Lower leg skin (tissue), 4 donors: ENCODE measurements at places on chromosomes 11 and 22.
A peak's percentile ranks its signal among the peaks of the same experiment; 100 is the strongest.

DNA sequence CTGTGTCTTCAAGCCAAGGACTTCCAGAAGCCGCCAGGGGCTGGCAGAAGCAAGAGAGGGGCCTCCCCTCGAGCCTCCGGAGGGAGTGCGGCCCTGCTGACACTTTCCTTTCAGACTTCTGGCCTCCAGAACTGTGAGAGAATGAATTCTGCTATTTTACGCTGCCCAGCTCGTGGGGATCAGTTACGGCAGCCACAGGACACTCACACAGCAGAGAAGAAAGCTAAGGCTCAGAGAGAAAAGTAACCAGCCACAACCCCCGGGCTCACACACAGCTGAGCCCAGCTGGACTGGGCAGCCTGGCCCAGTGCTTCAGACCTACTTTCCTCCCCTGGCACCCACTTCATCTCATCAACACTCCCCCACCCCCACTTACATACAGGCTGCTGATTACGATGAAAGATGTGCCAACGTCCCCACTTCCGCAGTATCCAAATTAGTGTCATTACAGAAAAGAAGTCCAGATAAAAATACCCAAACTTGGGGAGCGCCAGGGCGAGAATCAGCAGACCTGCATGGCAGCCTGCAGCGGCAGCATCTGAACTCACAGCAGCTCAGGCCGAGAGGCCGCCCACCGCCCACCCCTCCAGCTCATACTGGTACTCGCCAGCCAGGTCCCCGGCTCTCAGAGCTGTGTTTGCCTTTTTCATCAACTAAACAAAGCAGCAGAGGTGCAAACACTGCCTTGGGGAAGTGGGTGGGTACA lies 15.3 kb downstream of the PHF21B start:
- no peak for DNase-seq

- no peak for DNase-seq
Observed at GRCh38 chr11:45232341-45233080, 53.6 kb downstream of the SYT13 start.

- DNase-seq = no peak
Observed at GRCh38 chr22:48438800-48439559, 1388.7 kb downstream of the BRD1 start.

GRCh38 chr11:128940156-128940555 lies 2.5 kb downstream of the TP53AIP1 start:
- peak; percentile 74 for DNase-seq

- DNase-seq = peak; percentile 23
Observed at GRCh38 chr22:41619979-41620588, 759 bp downstream of the DESI1 start.

DNA sequence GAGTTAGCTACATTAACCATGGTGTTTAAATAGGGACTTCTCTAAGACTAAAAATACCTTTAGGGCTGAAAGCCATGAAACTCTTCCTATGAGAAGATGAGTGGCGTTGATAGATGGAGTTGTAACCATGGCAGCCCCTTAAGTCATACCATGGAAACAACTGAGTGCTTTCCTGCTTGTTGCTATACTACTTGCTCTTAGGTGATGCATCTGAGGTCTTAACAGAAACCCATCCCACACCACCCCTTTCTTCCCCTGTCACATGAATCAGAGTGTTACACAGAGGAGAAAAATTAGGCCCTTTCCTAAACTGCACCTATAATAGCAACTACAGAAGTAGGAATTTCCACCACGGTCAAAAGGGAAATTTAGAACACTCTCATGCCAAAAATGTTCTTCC lies 64.3 kb upstream of the ZC3H12C start:
- DNase-seq = no peak

GRCh38 chr11:133936136-133936535 lies 20.6 kb downstream of the IGSF9B start:
- DNase-seq = no peak

GRCh38 chr11:72908032-72908676 lies 93.9 kb downstream of the ATG16L2 start:
- DNase-seq = no peak

DNA sequence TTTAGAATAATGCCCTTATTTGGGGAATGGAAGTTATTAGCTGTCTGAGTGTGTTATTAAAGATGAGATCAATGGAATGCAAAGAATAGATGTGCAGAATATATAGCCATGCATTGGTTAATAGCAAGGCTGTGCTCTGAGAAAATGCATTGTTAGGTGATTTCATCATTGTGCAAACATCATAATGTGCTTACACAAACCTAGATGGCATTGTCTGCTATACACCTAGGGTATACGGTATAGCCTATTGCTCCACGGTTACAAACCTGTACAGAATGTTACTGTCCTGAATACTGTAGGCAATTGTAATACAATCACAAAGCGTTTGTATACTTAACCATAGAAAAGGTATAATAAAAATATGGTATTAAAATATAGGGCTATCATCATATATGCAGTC lies 25.5 kb downstream of the SLC5A12 start:
- no peak for DNase-seq

DNA sequence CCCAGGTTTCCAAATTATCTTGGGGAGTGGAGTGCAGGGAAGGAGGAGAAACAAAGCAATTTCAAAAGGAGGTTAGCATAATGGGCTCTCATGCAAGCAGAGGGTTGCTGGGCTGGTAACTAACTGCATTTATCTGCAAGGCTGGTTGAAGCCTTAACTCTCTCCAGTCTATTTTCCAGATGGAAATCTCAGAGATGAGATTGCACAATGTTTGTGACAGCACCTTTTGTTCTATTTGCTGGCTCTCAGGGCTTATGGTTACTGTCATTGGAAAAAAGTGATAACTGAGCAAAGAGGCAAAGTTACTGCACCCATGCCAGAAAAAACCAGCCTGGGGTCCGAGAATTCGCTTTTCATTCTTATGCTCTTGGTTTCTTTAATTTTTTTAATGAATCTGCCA lies 33.2 kb downstream of the ABCC8 start:
- no peak for DNase-seq

- DNase-seq = no peak
Observed at GRCh38 chr11:917426-917825, 6.8 kb upstream of the CHID1 start.

GRCh38 chr11:33866936-33867335 lies 24.9 kb downstream of the LMO2 start:
- DNase-seq = peak; percentile 43

DNA sequence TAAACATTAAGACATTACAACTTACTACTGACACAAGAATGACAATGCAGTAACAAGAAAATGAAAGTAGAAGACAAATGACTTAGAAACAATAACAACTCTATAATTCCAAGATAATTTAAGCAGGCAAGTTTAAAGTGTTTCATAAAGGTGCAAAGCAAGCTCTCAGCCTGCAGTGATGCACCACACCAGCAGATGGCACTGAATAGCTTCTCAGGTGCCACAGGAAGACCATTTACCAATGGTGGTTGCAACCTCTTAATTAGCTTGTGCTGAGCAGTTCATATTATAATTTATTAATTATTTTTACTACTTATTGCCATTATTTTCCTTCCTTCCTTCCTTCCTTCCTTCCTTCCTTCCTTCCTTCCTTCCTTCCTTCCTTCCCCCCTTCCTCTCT lies 60.6 kb downstream of the NXPE2 start:
- no peak for DNase-seq

GRCh38 chr11:1623716-1624115 lies 1.8 kb upstream of the KRTAP5-4 start:
- DNase-seq = no peak

GRCh38 chr11:69468221-69468620 lies 13.2 kb upstream of the LINC01488 start:
- no peak for DNase-seq

DNA sequence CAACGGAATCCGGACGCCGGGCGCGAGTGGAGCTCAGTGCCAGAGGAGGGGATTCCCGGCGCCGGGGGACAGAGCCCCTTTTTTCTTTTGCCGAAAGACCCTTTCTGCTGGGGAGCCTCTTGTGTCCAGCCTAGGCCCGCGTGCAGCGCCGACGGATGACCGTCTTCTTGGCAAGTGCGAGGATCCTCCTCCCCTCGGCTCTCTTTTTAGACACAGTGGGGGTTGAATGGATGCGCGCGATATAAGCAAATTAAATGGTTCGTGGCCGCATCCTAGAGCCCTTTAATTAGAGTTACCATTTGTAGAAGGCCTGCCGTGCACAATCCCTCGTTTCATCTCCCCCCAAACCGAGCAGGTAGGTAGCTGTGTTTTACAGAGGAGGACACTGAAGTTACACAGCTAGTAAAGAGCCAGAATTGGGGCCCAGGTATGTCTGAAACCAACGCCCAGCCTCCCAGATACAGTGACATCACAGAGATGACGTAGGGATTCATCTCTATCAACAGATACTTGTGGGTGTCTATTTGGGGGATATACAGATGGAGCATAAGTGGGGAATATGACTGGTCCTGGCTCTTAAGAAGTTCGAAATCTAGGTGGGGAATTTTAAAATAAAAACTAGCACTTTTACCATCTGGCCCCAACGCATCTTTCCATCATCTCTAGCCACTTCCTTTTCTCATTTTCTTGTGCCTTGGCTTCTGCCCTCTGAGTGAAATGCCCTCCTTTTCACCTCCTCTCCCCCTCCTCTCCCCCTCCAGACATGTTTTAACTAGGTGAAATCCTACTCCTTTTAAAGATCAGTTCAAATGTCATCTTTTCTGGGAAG lies 875 bp downstream of the TCP11L1 start:
- no peak for DNase-seq

DNA sequence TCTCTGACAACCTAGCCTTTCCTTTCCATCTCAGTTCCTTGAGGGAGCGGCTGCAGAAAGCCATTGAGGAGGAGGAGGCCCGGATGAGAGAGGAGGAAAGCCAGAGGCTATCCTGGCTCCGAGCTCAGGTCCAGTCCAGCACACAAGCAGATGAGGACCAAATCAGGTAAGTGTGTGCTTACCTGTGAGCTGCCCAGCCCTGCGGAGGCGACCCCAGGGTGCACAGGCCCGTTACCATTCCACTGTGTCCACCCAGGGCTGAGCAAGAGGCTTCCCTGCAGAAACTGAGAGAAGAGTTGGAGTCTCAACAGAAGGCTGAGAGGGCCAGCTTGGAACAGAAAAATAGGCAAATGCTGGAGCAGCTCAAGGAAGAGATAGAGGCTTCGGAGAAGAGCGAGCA lies 63.1 kb downstream of the CEP164 start:
- peak; percentile 52 for DNase-seq

DNA sequence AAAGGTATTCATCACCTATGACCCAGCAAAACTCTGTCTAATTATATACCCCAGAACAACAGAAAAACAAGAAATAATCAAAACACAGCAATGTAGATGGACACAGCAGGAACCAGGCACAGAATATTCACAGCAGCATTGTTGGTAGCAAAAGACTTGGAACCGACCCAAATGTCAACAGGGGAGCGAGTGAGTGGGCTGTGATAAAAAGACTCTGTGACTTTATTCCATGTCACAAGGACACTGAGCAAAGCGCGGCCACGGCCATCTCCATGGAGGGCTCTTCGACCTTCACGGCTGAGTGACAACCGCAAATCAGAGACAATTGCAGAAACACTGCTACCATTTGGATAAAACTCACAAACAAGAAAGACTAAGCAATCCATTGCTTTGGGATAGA lies 1373.1 kb downstream of the TBC1D22A start:
- DNase-seq = no peak

GRCh38 chr22:38802671-38803121 lies 8.8 kb upstream of the DNAL4 start:
- peak; percentile 64 for DNase-seq

- no peak for DNase-seq
Observed at GRCh38 chr22:40198733-40199132, 21.0 kb downstream of the TNRC6B start.

DNA sequence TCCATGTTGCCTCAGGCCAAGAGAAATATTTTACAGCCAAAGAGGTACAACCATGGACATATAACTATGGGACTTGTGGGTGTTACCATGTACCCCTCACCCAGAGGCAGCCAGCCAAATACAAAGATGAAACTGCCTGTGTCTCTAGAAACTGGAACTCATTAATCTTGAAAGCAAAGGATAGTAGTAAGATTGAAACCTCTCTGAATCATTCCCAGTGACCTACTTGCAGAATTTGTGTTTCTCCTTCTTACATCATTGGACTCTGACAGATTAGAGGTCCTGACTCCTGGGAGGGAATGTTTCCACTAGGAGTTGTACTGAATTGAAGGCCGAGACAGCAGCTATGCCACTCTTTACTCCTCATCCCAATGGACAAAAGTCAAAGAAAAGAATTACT lies 257.4 kb upstream of the UBASH3B start:
- DNase-seq = no peak

GRCh38 chr11:101909087-101909486 lies 5.7 kb upstream of the CEP126 start:
- no peak for DNase-seq

- DNase-seq = no peak
Observed at GRCh38 chr11:17244046-17244445, 32.5 kb upstream of the NUCB2 start.

DNA sequence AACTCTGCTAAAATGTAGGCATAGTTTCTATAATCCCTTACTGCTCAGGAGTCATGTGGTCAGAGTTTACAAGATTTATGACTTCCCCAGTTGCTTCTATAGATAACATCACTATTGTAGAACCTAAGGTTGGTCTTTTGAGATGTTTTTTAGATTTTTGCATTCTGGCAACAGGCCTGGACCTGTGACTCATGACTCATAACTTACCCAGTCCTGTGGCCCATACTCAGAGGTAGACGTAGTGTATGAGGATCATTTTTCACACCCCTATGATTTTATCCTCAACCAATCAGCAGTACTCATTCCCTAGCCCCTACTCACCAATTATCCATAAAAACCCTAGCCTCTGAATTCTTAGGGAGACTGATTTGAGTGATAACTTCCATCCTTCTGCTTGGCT lies 384.4 kb upstream of the DDI1 start:
- no peak for DNase-seq

- DNase-seq = no peak
Observed at GRCh38 chr22:44891791-44892190, 118.0 kb downstream of the PHF21B start.

- no peak for DNase-seq
Observed at GRCh38 chr11:110728476-110728875, 16.2 kb upstream of the ARHGAP20 start.

DNA sequence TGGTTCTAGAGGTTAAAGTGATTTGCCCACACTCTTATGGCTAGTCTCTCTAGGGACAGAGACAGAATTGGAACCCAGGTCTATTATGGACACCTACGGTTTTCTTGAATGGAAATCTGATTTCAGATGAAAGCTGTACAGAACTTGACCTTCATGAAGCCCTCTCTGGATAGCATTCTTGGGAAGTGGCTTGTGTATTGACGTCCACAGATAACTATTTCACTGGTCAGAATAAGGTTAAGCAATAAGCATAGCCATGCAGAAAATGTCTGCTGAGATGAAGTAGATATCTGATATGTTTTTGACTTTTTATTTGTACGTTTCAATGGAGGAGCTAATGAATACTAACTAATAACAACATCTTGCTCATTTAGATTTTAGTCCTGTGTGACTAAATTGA lies 1.1 kb downstream of the TLCD5 start:
- no peak for DNase-seq

- DNase-seq = no peak
Observed at GRCh38 chr22:28314959-28315358, 364.7 kb downstream of the TTC28 start.

- DNase-seq = no peak
Observed at GRCh38 chr11:110082899-110083298, 10.3 kb upstream of the ZC3H12C start.
